Right cardiac atrium (tissue), 5 donors: ENCODE measurements at places on chromosomes 5 and 9. TPM values are rescaled to one million over a fixed set of nuclear protein-coding genes. Genes with fewer than 3 reads are reported as not detected.

GRCh38 chr5:135372654-135373381, 26.2 kb downstream of the MACROH2A1 start:
- DNase-seq: no peak

GRCh38 chr9:5193345-5193744, 7.9 kb upstream of the INSL6 start:
- DNase-seq: no peak

DNA sequence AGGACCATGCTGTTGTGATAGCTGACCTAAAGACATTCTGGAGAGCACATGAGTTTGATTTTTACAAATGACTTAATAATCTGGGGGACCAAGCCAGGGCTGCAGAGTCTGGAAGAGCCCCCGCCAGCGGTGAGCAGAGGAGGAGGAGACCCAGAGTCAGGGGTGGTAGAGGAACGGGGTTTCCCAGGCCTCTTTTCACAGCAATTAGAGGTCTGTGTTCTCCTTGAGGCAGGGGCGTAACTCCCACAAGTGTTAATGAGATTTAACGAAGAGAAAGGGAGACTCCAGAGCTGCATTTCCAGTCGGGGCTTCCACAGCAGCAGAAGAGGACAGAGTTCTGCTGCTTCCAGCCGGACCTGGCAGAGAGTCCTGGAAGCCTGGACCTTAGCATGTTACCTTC, 137.9 kb upstream of the SLC24A2 start:
- DNase-seq: no peak

GRCh38 chr5:31626156-31626555, 12.8 kb upstream of the PDZD2 start:
- DNase-seq: peak; percentile 56

ANKRD34B gene
- not detected for total RNA-seq

LRRC19 gene
- not detected for total RNA-seq

FRMD3 gene
- 34.3 TPM for total RNA-seq

DNA sequence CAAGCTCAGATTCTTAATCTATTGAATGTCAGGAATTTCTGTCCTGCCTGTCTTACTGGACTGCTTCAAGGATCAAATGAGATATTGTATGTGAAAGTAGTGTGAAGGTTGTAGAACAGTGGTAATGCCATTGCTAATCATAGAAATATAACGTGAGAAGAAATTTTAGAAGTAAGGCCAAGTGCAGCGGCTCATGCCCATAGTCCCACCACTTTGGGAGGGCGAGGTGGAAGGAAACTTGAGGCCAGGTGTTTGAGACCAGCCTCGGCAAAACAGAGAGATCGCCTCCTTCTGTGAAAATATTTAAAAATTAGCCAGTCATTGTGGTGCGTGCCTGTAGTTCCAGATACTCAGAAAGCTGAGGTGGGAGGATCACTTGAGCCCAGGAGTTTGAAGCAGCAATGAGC, 5.1 kb upstream of the HSPA5 start:
- no peak for DNase-seq

- DNase-seq: peak; percentile 73
These were observed 29.5 kb downstream of the TGFBI start for GRCh38 chr5:136058039-136058971.

- DNase-seq: no peak
These were observed 38.1 kb downstream of the PBX3 start for GRCh38 chr9:125785248-125785751.

GRCh38 chr5:58197875-58198274, 262.0 kb downstream of the PLK2 start:
- DNase-seq: no peak

DNA sequence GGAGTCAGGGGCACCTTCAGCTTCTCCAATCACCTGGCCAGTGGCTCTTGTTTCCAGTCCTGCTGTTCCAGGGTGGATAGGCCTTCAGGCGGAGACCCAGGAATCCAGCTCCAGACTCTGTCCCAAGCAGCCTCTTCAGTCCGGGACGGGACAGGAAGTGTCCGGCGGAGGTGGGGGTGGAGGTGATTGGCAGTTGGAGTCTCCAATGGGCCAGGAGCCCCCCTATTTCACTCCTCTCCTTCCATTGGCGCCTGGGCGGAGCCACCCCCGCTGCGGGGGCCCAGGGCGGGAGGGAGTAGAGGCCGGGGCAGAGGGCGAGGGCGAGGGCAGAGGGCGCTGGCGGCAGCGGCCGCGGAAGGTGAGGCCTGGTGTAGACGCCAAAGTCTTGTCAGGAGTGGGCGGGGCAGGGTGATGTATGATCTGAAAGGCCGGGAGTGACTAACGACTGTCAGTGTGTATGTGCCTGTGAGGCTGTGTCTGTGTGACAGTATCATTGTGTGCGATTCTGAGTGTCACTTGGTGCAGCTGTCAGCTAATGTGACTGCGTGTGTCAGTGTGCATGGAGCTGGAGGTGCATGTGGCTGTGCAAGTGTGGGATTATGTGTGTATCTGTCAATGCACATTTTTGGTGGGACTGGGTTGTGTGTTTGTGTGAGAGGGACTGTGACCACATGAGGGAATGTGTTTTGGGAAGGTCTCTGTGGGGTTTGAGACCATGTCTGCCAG, at the start of gene IL11RA:
IL11RA (plus strand) TSS at position 310 of the 726 bp plus-strand sequence. CDS start 3,033 bp downstream, outside the sequence.
- peak; percentile 95 for DNase-seq

- DNase-seq: no peak
These were observed 164.3 kb downstream of the MTRR start for GRCh38 chr5:8033261-8033660.

- no peak for DNase-seq
These were observed 49.4 kb downstream of the GRIN3A start for GRCh38 chr9:101689039-101689438.

DNA sequence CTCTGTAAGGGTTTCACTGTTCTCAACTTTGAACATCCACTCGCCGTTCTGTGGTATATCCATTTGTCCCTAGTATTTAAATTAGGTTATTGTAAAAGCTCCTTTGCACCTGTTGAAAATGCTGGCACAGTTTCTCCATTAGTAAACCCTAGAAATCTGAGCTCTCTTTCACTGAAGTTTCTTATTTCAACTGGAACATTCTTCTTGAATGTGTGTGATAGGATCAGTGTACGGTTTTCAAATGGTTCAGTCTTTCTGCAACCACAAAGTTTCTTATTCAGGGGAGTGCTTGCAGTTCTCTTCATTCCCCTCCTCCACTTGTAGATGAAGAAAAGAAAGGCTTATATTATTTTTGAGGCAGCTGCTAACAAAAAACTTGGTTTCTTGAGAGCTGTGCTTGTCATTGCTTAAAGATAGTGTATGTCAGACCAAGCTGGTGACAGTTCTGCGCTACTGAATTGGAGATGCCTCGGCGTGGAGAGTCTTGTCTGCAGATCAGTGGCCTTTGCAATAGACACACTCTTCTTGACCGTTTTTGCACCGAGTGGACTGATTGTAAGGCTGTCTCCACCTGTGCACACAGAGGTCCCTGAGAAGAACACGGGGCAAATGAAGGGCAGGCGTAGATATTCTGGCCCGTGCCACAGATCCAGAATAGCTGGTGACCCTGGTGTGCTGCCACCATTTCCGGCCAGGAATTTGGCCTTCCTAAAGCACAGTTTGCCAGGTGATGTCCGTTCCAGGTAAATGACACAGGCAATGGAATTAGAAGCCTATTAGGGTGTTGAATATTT, 102.2 kb downstream of the TRIO start:
- no peak for DNase-seq

DNA sequence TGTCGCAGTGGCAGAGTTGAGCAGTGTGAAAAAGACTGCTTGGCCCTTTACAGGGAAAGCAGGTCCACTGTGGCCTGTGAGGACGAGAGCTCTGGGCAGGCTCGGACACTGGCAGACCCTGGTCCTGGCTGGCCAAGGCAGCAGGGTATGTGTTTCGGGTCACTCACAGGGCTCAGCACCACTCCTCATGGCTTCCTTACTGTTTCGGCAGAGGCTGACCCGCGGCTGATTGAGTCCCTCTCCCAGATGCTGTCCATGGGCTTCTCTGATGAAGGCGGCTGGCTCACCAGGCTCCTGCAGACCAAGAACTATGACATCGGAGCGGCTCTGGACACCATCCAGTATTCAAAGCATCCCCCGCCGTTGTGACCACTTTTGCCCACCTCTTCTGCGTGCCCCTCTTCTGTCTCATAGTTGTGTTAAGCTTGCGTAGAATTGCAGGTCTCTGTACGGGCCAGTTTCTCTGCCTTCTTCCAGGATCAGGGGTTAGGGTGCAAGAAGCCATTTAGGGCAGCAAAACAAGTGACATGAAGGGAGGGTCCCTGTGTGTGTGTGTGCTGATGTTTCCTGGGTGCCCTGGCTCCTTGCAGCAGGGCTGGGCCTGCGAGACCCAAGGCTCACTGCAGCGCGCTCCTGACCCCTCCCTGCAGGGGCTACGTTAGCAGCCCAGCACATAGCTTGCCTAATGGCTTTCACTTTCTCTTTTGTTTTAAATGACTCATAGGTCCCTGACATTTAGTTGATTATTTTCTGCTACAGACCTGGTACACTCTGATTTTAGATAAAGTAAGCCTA, 15.7 kb downstream of the SQSTM1 start:
- DNase-seq: no peak

- DNase-seq: no peak
These were observed 264.2 kb downstream of the TMEM38B start for GRCh38 chr9:105958587-105958986.

SLC34A3 gene
- total RNA-seq: not detected

PCDHA7 gene
- 0.12 TPM for total RNA-seq

GRCh38 chr9:129435291-129435690, 185.6 kb downstream of the C9orf50 start:
- no peak for DNase-seq

- no peak for DNase-seq
These were observed 178.1 kb downstream of the FGF1 start for GRCh38 chr5:142507531-142508372.

- no peak for DNase-seq
These were observed 35.7 kb downstream of the SLC6A3 start for GRCh38 chr5:1409381-1410110.

DNA sequence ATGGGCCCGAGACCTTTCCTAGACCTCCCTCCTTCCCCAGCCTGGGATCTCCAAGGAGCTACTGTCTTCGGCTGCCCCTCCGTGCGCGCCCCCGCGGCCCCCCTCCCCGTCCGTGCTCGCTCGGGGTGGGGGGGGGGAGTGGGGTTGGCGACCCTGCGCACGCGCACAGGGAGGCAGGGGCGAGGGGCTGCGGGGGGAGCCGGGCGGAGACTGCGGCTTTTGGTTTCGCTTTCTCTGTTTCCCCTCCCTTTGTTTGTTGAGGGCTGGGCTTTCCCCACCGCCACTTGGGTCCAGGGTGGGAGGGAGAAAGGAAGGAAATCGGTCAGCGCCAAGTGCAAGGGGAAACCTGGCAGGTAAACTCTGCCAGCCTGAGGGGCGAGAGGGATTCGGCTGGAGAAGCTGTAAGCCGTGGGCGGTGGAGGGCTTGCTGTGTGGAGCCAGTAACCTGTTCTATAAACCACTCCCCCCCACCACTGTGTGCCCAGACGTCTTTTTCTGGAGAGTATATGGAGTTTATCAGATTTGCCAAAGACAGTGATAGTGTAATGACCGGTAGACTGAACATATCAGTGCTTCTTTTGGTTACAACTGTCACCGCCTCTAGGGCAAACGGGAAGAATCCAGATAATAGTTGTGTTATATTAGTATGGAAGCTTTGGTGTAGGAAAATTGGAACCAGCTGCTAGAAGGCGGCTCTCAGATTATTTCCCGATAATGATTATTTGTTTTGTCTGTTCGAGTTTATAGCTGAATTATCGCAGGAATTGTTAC, 684 bp downstream of the DNAJA1 start:
- peak; percentile 57 for DNase-seq

DNA sequence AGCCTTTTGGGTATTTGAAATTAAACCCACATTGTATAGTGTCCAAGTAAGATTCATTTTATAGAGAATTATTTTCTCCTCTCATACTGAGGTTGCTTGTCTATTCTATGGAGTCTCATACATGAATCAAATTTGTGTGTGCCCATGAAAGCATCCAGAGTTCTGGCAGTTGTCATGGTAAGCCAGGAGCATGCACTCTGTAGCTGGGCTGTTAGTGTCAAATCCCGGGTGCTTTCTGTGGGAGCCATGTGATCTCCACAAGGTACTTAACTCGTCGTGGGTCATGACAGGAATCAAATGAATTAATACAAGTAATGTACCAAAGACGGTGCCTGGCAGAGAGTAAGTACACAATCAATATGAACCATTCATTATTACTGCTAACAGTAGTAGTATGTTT, 58.7 kb downstream of the FBXL7 start:
- DNase-seq: no peak

GRCh38 chr9:68651280-68651893, 53.7 kb upstream of the PIP5K1B start:
- DNase-seq: no peak

GDNF gene
- total RNA-seq: 0.26 TPM

DNA sequence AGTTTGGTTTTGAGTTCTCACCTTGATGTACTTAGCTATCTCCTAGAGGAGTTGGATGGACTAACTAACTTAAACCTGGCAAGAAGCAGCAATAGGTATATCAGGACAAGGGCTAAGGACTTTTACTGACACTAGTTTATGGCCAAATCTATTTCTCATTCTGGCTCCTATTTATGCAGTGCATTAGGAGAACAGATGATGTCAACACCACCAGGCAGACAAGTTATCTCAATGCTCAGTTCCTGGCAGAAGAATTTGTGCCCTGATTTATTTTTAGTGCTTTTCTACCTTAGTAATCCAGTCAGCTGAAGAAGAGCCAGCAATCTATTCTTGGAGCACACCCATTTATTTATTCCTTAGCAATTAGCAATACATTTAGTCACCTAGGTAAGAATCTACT, 30.7 kb upstream of the MYOT start:
- DNase-seq: no peak

GRCh38 chr5:168001318-168001717, 290.1 kb upstream of the WWC1 start:
- DNase-seq: no peak

ACOT12 gene
- not detected for total RNA-seq

GRCh38 chr9:126698251-126698650, 84.5 kb downstream of the LMX1B start:
- no peak for DNase-seq

DNA sequence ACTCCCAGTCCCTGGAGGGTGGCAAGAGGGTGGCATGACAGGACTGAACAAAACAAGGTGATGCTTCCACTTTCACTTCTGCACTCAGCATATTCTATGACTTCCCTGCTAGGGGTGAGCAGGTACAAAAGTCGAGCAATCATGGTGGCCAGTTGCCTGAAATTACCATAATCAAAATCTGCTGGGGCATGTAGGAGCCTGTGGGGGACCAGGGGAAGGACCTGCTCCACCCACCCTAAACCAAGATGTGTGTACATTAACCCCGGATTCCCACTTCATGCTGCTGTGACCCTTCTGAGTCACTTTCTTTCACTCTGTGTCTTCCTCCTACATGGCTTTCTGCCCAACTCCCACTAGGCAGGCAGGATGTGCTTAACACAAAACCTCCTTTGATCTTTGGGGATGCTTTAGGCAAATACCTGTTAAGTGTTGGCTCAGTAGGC, 73.3 kb upstream of the PHF24 start:
- DNase-seq: no peak

- DNase-seq: peak; percentile 94
These were observed at the start of gene PLPP7 for GRCh38 chr9:131289301-131290035. Gene PLPP7, plus strand, starts transcription at chr9:131289723. Its CDS starts 275 bp downstream, at chr9:131289998.

CIZ1 gene
- 75.9 TPM for total RNA-seq

- no peak for DNase-seq
These were observed 233.1 kb downstream of the RASEF start for GRCh38 chr9:82829818-82830217.
